GM23338 (cell line): ENCODE measurements at places on chromosomes 6 and 20.

GRCh38 chr20:10626896-10627295 is 46.9 kb downstream of the JAG1 start:
- DNase-seq: no peak

DNA sequence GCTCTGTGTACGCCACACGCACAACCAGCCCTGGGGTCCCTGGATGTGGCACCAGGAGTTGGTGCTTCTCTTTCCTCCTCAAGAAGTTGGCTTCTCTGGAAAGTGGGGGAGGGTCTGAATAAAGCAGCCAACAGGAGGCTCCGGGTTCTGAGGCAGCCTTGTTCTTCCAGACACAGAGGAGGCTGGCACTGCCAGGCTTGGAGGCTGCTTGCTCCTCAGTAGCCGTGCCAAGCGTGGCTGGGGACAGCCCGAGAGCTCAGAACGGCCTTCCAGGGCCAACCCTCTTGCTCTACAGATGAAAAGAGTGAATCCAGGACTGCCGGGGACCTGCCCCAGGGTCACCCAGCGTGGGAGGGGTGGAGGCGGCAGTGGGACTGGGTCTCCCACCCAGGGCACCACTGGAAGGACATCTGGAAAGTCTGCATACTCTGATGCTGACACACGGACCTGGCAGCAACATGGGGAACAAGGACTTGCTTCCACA is 70.4 kb downstream of the SLC22A23 start:
- no peak for DNase-seq

- DNase-seq: no peak
Observed at GRCh38 chr6:17490724-17491123, 97.3 kb downstream of the CAP2 start.

DNA sequence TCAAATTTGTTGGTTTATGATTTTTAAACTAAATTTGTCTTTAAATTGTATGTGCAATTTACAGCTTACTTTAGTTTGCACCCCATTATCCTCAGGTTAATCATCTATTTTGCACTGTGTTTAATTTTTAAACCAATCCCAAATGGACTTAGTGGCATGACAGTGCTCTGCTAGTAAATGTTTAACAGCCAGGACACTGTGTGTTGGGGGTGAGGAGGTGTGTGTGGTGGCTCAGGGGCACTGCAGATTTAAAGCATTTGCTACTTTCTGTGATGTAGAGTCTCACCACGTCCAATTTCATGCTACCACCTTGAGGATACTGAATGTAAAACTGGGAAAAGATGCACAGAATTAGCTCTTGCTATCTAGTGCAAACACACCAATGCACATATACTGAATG is 225.7 kb downstream of the HAO1 start:
- peak; percentile 13 for DNase-seq

DNA sequence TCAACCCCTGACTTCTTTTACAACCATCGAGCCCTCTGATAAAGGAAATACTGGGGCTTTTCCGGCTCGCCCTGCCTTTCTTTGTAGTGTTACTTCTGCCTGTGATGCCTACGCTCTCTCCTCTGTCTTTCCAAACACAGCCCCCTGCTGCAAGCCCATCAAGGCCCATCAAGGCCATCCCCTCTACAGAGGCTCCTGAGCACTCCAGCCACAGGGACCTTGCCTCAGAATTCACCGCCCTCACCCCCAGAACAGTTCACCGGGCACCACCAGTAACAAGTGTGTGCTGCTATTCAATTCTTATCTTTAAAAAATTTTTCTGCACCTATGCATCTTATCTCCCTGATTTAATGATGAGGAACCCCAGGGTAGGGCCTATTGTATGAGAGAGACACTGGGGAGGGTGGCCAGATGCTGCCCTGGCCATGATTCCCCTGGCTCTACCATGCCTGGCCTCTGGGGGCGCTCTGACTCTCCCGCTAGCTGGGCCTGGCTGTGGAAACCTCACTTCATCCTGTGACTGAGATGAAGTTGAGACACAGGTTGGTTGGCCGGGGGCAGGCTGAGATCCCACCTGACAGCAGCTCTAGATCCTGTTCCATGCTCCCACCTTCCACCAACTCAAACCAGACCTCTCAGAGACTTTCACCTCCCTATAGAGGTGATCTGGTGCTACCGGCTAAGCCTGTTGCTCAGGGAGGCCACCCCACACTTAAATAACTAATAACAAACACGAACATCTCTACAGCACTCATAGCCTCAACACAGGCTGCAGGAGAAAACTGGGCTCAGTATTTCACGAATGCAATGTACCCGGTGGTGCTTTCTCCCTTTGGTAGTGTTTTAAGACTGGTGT is 19.2 kb upstream of the GLP1R start:
- peak; percentile 80 for DNase-seq

DNA sequence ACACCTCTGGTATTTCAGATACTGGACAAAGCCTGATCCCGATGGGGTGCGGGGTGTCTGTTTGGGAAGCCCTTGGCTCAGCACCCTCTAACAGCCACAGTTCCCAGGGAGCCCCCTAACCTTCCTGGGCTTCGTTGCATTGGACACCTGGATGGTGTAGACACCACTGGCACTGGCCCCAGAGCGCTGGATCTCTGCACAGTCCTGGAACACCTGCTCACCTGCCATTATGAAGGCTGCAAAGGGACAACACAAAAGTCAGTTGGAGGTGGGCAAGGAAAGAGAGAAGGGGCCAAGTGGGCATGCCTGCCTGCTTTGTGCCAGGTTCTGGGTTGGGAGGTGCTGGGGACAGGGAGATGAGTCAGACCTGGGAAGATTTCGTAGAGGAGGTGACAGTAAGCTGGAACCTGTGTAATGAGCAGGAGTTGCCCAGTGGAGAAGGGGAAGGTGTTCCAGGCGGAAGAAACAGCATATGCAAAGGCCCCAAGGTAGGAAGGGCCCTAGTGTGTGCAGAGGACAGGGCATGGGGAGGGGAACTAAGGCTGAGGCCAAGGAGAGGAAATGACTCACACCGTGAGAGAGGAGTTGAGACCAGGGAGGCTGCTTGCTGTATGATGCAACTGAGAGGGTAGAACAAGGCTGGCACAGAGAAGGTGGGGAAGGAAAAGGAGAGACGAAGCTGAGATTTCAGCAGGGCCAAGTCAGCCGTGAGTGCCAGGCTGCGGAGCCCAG is 34.9 kb downstream of the ANGPT4 start:
- no peak for DNase-seq

- DNase-seq: no peak
Observed at GRCh38 chr20:44185574-44185973, 1.4 kb downstream of the JPH2 start.

DNA sequence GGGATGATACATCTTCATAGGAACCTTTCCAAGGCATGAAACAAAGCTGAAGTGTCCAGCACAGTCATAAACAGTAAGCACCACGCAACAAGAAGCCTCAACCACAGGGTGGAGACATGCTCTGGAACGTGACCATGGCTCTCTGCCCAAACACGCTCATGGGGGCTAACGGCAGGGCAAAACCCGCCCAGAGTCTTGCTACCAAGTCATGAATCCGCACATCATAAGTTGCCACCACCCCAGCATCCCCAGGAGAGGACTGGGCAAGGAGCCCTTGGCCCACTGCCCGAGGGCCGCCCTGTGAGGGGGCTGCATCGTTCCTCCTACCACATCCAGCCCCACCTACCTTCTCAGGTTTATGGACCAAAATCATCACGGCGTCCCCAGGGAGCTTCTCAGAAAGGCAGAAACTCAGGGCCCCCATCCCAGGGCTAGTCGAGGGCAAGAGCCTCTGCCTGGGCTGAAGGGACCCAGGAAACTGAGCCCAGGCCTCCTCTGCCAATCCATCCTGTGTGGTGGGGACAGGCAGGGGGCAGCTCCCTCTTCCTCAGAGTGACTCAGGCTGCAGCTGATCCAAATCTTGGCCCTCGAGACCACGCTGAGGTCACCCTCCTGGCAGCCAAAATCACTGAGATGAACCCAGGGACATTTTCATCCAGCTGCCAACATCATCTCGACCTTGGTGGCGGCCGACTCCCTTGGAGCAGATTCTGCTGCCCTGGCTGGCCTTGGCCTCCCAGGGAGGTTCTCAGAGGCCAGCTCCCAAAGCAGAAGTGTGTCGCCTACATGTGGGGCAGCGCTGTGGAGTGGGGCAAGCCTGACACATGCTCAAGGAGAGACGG is 42.6 kb downstream of the BMP7 start:
- DNase-seq: no peak

DNA sequence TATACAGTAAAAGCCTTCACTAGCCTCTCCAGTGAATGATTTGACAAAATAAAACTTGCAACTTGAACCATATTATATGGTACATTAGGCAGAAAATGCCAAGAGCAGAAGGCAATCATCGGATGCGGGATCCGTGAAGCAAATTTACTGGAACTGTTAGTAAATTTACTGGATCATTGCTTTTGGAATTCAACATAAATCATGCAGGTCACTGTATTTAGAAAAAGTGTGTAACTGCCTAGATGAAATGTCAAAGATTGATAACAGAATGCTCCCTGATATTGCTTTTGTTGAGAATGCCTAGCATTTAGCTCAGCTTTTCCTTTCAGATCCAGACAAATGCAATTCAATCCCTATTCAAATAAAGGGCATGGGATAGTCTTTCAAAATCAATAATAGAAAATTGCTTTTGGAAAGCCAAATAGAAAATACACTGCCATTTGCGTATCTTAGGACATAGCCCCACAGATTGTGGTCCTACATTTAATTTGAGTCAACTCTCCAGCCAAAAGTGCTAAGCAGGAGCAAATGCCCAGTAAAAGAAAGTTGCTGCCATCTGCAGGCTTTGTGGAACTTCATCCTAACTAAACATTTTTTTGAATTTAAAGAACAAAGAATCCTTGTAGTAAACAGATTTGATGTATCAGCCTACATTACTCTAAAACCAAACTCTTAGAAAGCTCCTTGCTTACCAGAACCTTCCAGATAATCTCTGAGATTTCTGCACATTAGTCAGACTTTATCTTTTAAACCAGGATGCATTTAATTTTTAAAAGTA is 109.5 kb upstream of the HSF2 start:
- peak; percentile 76 for DNase-seq

DNA sequence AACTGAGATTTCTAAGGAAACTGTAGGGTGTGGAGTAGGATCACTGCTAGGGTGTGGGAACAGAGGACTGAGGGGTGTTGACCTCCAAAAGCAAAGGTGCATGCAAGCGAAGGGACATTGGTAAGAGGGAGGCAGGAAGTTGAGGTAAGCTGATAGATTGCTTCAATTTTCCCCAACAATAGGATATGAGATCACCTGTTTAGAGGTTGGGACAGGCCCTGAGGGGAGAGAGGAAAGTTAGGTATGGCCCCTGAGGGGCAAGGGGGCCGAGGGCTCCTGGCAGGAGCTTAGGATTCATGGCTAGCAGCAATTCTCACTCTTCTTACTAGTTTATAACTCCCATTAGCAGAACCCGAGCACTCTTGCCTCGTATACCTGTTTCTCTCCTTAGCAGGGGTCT is 106.8 kb upstream of the RPS6KA2 start:
- no peak for DNase-seq

DNA sequence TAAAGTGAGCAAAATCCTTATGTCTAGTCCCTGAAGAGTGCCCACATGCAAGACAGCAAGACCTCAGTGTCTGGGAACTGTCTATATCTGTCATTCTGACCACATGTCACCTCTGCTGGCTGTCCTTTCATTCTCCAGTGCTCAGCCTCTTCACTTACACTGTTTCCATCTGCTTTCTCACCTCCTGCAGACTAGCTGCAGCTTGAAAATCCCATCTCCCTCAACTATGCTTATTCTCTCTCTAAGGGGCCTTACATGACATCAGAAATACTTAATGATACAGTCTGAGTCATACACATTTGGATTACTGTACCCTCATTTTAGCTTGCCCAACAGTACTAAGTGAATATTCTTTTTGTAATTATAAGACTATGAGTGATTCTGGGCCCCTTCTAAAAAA is 587.8 kb downstream of the EPM2A start:
- no peak for DNase-seq

DNA sequence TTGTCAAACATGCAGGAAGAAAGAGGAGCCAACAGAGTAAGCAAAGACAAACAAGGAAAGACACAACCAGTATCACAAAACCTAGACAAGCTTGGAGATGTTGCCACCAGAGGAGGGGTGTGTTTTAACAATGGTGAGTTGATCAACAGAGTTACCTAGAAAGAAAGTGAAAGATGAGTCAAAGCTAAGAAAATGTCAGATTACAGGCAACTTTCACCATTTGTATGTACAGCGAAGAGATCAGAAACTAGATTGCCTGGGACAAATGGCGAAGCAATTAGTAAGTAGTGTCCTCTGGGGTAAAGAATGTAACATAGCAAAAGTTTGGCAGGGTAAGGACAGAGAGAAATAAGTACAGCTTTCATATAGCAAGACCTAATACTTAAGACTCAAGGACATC is 51.6 kb upstream of the POU3F2 start:
- DNase-seq: no peak

- peak; percentile 20 for DNase-seq
Observed at GRCh38 chr20:11901127-11901526, 16.6 kb upstream of the BTBD3 start.

DNA sequence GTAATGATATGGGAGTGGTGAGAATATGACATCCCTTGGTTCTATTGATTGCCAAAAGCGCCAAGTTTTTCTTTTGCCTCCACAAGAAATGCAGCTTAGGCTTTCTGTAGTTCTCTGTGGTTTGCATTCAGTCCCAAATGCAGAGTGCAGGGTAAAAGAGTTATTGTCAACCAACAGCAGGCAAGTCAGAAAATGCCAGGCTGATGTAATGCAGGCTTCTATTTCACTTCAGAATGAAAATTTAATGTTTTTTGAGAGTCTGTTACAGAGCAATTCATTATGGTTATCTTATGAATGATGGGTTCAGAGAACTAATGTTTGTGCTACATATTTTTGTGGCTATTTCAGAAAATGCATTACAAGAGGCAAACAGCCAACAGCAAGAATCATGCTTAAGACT is 293.5 kb downstream of the CENPW start:
- DNase-seq: no peak

- DNase-seq: no peak
Observed at GRCh38 chr6:116369964-116370759, 585 bp upstream of the DSE start.

DNA sequence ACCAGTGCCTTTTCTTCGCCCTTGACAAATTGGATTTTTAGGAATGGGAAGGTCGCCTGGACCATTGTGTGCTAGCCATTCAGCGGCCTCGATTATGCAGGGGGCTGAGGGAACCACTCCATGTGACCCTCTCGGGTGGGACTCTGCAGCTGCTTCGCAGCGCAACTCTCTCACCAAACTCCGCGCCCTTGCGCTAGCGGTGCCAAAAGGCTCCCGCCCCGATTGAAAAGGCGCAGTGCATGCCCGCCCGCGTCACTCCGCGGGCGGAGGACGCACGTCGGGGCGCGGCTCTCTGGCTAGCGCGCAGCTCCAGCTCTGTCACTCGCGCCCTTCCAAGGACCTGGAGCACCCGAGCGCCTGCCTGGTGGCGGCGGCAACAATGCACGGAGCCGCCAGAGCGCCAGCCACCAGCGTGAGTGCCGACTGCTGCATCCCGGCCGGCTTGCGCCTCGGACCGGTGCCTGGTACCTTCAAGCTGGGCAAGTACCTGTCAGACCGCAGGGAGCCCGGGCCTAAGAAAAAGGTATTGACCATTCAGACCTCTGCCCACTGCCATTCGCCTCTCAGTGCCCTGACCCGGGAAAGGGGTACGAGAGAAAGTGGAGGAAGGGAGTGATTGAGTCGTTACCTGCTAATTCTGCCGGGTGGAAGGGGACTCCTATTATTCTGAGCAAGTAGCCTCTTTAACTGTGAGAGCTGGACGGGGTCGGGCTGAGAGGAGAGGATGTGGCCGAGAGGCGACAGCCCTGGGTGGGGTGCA is at the start of gene PRDM13:
TSS of gene PRDM13 (plus strand) at position 178 of the 760 bp plus-strand sequence. CDS start at position 380, 202 bp downstream.
- peak; percentile 61 for DNase-seq

- DNase-seq: peak; percentile 26
Observed at GRCh38 chr6:112574190-112574589, 227.1 kb downstream of the RFPL4B start.
